ENCODE measurements at places on chromosomes 2 and 18.

- no peak for DNase-seq
Observed at GRCh38 chr2:40606862-40607261, 155.0 kb upstream of the SLC8A1 start.

DNA sequence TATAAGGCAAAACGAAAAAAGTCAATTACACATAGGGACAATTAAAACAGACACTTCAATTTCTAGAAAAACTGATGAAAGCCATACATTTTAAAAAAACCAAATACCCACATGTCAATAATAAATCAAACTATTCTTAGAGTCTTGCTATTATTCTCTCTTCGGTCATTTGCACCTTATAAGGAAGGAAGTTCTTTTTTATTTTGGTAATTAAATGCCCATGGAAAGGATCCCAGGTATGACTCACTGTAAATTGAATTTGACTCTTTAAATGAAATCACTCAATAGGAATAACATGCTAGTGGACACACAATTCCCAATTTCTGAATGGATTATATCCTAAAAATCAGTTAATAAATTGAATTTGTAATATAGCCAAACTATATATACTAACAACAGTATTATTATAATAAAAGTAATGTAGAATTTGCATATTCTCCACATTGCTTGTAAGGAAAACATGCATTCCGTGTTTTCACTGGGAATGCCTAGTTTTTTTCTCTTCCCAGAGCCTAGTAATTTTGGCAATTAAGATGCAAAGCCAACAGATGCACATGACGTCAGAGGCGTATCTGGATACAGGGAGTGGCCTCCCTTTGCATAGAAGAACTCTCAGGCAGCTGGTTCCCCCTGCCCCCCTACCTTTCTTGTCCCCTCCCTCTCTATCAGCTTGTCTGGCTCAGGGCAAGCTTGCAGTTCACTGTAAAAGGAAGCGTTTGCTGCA lies 153.5 kb upstream of the PGAP1 start:
- DNase-seq = no peak

DNA sequence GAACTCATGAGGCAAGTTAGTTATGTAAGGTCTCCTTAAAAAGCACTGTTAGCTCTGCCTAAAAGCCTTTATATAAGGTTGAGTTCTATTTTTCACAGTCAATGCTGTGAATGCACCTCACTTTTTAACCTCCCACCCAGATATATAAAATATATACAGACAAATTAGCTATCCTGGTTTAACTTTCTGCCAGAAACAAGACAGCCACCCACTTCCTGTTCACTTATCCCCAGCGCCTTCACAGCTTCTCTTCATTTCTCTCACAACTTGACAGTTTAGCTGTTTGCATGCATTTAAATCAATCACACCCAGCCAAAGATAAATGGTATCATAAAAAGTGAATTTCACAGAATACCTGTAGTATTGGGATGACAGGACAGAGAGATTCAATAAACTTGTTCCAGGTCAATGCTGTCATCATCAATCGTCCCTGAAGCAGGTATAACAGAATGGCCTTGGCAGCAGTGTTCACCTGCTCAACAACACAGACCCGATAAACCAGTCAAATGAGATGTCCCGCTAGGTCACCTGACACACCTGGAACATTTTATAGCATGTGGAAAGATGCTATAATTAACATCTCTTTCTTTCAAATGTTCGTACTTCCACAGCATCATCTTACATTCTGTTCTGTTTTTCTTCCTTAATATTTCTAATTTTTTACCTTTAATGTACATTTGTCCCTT lies 55.7 kb downstream of the RTTN start:
- no peak for DNase-seq

DNA sequence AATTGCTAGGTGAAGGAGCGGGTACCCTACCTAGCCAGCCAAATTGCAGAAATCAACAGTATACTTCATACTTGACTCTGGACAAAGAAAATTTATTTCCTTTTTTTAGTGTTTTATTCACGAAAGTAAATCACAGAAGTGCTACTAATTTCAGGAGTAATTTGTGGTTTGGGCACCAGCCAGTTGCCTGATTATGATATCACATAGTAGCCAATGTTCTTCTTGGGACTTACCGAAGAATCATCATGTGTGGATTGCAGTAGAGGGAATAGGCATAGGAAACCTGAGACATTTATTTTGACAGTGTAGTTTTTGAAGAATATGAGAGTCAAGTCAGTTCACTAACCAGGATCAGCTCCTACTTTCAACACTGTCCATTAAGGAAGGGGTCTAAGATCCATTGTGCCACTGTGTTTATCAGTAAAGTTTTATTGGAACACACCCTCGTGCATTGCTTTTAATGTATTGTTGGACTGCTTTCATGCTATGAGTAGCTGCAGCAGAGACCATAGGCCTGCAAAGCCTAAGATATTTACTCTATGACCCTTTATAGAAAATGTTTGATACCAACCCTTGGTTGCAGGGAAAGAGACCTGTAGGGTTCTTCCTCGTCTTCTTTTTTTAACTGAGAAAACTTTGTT lies 32.1 kb downstream of the TNFRSF11A start:
- no peak for DNase-seq

- peak; percentile 81 for DNase-seq
Observed at GRCh38 chr2:31138037-31138962, at the start of gene GALNT14. Gene GALNT14 (minus strand): TSS chr2:31138440. CDS start chr2:31138086, 354 bp downstream.

DNA sequence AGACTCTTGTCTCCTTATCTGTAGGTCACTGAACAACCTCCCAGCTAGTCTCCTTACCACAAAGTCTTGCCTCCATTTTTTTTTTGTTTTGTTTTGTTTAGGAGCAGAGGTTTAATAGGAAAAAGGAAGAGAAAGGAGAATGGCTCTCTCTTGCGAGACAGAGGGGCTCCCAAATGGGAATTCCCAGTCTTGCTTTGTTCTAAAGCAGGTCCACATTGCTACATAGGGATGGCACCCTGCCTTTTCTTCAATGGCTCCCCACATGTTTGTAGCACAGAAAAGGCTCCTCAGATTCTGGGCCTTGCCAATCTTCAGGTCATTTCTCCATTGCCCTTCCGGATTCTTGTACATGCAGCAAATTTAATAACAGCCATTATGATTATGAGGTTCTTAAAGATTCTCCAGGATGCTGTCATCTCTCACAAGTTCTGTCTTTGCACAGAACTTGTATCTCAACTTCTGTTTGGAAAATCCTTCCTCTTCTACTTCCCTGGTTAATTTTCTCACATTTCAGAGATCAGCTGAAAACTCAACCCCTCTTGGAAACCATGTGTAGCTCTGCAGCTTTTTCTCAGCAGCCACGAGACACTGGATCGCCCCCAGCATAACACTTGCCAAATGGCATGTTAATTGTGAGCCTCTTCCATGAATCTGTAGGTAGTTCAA lies 23.6 kb downstream of the IL1F10 start:
- DNase-seq = no peak

- no peak for DNase-seq
Observed at GRCh38 chr2:10274376-10274775, 28.3 kb upstream of the HPCAL1 start.

DNA sequence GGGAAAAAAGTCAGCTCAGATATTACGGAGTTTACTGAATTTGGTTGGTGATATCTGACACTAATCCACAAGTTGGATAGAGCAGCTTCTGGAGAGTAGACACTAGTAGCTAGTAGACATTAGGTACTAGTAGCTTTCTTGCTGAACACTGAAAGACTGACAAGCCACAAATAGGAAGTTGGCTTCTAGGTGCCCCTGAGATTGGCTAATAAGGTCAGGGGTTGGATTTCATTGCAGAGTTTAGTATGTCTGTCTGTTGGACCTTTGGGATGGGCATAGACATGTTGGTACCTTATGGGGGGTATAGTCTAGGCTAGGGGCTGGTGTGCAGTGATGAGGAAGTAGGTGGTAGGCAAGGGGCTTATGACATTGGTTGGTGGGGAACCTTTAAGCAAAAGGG lies 164.9 kb upstream of the LRRTM1 start:
- no peak for DNase-seq

DNA sequence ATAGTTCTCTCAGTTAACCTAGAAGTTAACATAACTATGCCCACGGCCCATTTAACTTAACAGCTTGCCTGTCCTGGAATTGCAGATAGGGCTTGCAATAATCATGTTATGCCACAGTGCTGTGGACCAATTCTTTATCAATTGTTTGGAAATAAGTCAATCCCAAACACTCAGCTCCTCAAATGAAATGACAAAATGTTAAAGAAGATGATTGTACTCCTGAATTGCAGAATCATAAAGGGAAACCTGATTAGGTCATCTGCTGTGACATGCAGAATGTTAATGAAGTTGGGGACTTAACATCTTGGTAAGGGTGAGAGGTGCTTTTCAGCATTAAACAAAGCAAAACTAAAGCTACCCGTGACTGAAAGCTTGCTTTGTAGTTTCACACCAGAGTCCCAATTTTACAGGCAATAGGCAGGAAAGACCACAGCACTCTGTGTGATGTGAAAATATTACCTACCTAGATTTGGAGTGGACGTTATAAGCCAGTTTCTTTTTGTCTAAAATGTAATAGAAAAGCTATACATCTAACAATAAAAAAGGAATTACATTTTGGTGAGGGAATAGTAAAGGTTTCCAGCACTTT lies 364.0 kb downstream of the GPD2 start:
- DNase-seq = no peak

DNA sequence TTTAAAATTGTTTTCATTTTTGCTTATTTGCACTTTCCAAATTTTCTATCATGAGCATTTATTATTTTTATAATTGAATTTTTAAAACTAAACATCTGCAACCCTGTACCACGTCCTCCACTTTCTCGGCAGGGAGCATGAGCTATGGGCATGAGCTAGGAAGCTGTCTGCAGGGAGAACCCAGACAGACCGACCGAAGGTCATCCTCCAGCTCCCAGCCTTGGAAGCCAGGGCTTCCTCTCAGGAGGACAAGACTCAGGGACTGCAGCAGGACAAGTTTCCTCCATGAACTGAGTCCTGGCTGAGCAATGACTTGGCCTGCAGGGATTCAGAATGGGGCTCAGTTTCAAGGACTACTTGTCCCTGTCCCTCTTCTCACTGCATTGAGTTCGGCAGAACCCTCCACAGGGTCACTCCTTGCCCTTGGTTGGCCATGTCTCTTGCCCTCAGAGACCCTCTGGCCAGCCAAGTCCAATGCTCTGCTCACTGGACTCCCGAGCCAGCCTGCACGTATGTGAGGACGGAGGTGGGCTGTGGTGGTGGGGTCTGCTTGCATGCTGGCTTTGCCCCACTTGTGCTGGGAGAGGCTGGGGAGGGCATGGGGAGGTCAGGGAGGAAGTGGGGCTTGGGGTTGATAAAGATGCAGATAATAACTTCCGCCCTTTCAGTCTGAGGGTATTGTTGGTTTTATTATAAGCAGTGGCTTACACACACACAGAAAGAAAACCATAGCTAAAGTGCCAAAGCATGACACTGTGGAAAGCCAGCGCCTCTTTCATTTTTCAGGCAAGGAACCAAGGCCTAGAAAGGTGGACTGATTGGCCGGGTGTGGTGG lies 6.6 kb downstream of the NMUR1 start:
- no peak for DNase-seq

GRCh38 chr2:29606104-29607037 lies 315.0 kb downstream of the ALK start:
- no peak for DNase-seq

- no peak for DNase-seq
Observed at GRCh38 chr2:218024871-218025270, 22.1 kb upstream of the TNS1 start.

DNA sequence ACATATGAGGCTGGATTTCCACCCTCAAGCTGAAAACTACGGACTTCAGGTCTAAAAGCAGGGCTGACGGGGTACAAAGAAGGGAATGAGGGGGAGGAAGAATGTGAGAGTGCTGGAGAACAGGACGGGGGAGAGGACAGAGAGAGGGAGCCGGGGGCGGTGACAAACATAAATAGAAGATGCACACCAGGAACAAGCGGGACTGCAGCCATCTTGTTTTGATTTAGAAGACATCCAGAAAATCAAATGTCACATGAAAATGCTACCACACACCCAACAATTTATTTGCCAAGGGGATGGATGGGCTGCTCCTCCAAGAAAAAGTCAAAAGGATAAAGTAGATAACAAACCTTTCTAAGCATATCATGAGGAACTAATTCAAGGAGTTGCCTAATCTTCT lies 59.2 kb upstream of the FHL2 start:
- no peak for DNase-seq

GRCh38 chr2:52776571-52776970 lies 991.0 kb upstream of the CHAC2 start:
- DNase-seq = no peak

GRCh38 chr18:57475408-57475807 lies 40.2 kb downstream of the ONECUT2 start:
- DNase-seq = no peak

DNA sequence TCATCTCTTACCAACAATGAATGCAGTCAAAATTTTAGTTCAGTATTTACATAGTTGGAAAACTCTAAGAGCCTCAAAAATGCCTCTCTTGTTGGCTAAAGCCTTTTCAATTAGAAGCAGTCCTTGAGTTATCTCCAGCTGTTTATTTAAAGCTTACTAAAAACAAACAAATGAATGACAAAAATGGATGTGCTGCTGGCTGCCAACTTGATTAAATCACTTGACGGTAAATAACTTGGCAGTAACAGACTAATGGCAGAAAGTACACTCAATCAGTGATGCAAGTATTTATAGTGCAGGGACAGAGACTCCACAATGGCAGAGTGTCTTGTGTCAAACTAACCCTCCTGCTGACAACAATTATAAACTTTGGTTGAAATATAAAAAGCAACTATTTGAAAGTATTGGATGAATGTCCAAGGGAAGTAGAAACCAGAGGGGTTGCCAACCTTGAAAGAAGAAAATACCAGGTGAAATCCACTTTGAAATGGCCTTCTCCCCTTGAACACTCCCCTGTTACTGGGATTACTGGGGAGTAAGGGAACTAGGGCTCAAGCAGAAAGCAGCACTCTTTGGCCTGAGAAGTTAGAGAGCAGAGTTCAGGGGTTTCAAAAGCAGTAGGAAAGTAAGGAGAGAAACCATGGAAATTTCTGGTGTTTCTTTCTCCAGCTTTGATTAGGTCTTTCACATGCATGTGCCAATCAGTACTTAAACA lies 245.2 kb upstream of the SPHKAP start:
- DNase-seq = no peak

GRCh38 chr2:192243488-192243887 lies 48.8 kb upstream of the TMEFF2 start:
- no peak for DNase-seq

GRCh38 chr18:24413148-24413547 lies 13.3 kb upstream of the IMPACT start:
- no peak for DNase-seq

GRCh38 chr2:48845684-48846083 lies 90.2 kb upstream of the LHCGR start:
- no peak for DNase-seq

Data from MM.1S (cell line).